Prostate gland (tissue), 2 donors: ENCODE measurements at places on chromosomes 6 and 20. TPM values are rescaled to one million over a fixed set of nuclear protein-coding genes. Genes with fewer than 3 reads are reported as not detected.

TSBP1 gene
- 0.45 TPM for total RNA-seq

PHACTR1 gene
- 1.3 TPM for total RNA-seq

CST1 gene
- 8.3 TPM for total RNA-seq

GPR6 gene
- not detected for total RNA-seq

DNA sequence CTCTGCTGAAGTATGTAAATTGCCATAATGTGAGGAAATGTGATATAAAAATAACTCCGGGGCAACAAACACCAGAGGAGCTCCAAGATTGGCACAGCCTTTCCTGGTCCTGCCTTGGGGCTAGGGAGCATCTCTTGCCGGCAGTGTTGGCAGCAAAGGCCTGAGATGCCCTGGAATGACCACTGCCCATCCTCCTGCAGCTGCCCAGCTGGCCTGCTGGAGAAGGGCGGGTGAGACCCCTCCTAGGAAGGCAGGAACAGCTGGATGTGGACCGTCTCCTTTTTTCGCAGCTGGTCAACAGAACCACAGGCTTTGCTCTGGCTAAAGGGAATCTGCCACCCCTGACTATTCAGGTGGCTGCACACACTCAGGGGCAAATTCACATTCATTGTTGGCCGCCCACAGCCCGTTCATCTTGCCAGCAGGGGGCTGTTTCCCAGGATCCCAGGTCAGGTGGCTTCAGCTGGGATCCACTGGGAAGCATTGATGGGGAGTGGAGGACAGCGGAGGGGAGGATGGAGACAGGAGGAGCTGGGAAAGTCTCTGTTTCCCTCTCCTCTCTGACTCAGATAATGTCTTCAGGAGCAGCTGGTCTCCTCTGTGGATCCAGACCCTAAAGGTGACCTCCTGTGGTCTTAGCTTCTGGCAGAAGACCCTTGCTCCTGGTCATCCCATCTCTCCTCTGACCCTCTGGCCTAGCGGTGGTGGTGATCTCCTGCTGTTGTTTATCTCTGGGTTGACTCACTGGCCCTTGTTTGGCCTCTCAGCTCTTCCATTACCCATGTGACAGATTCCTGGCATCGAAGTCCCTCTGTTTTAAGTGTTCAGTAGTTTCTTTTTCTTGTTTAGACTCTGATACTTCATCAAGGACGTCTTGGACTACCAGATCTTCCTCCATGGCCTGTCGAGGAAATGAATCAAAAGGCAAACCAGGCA, 336.7 kb downstream of the DHX35 start:
- DNase-seq = no peak

- DNase-seq = no peak
These were observed 15.1 kb upstream of the GOPC start for GRCh38 chr6:117617210-117618035.

DNA sequence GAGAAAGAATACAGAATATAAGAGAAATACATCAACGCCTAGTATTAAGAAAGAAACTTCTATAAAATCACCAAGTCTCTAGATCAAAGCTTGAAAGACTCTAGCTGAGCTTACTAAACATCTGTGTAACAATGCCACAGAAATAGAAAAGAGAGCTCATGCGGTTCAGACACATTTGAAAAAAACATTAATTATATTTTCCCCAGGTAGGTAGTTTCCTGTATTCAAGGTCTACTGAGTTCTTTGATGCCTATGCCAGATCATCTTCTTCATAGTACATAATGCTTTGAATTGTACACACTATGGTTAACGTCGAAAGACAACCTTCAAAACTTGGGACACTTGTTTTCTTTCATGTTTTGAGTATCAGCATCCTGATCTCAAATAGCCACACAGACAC, 11.3 kb downstream of the MOXD1 start:
- DNase-seq = no peak

GRCh38 chr20:61605862-61606557, 353.9 kb downstream of the CDH4 start:
- DNase-seq = no peak

GRCh38 chr6:127684501-127684900, 107.5 kb downstream of the C6orf58 start:
- no peak for DNase-seq

DNA sequence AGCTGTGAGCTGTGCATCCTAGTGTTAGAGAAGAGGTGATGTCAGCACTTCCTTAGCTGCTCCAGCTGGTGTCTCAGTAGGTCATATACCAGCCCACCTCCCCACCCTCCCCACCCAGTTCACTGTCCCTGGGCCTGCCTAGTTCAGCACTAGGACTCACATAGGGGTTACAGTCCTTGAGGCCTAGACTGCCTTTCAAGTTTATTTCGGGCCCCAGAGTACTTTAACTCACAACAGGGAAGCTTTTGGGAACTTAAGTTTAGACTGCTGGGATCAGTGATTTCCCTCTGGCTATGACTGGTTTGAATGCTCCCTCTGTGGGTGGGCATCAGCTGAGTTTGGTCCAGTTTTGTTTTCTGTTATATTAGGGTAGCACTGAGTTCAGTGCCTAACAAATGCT, 139.2 kb upstream of the MMS22L start:
- DNase-seq = no peak

GRCh38 chr6:138296786-138297185, 78.5 kb upstream of the PBOV1 start:
- DNase-seq = no peak

DNA sequence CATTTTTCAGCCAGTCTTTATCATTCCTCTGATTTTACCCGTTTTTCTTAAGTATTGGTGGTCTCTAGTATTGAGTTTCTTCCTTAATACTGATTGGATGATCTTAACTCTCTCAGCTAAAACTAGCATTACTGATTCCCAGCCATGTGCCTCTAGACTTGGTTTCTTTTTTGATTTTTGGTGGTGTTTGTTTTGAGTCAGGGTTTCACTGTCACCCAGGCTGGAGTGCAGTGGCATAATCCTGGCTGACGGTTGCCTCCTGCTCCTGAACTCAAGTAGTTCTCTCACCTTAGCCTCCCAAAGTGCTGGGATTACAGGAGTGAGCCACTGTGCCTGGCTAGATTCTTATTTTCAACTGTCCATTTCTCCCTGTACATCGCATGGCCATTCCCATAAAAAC, 24.9 kb downstream of the DPPA5 start:
- no peak for DNase-seq

GRCh38 chr20:48629069-48629959, 198.5 kb downstream of the PREX1 start:
- DNase-seq = no peak

DNA sequence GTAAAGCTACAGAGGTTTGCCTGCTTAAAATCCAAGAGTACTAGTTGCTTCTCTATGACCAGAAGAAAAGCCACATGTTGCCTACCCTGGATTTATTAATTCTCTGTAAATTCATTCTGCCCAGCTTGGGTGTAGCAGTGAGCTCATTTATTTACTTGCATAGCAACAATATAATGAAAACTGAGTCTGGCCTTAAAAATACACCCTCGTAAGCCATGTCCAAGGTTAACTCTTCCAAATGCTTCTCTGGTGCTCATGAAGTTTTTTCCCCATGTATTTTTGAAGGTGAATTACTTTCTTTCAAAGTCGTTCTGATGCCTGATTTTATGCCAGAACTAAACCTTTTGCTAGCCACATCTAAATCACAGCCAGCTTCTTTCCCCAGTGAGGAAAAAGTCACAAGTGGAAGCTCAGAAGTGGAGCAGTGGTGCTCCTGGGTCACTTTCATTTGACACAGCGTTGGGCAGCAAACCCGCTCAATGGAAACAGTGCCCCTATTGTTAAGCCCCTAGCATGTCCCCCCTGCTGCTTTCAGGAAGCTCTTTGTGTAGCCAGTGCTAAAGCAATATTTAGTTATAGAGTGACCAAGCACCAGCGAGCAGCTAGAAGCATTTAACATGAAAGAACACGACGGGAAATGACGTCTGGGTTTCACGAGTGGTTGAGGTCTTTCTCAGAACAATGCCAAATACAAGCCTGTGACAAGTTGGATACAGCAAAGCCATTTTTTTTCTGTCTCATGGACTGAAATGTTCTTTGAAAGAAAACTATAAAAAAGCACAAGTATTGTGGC, 29.8 kb downstream of the NEDD9 start:
- DNase-seq = no peak

- DNase-seq = no peak
These were observed 133.2 kb upstream of the LRFN2 start for GRCh38 chr6:40720375-40720748.

DNA sequence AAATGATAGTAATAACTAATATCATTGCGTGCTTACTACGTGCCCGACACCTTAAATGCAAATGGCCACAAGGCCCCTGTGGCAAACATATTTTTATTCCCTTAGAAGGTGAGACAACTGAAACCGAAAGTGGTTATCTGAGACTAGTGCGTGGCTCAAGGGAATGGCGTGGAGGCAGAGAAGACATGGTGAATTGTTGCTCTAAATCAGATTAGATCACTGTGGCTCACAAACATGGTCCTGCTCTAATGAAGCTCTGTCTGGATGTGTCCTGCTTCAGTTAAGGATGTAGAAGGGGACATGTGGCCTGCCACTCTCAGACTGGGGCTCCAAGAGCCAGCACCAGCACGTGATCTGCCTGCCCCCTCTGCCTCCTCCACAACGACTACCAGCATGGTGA, 124.2 kb upstream of the GMDS start:
- DNase-seq = no peak

GRCh38 chr6:94468830-94469229, 1049.5 kb upstream of the EPHA7 start:
- DNase-seq = no peak
